T1000 (cell line): ENCODE measurements at places on chromosomes 4 and X.

DNA sequence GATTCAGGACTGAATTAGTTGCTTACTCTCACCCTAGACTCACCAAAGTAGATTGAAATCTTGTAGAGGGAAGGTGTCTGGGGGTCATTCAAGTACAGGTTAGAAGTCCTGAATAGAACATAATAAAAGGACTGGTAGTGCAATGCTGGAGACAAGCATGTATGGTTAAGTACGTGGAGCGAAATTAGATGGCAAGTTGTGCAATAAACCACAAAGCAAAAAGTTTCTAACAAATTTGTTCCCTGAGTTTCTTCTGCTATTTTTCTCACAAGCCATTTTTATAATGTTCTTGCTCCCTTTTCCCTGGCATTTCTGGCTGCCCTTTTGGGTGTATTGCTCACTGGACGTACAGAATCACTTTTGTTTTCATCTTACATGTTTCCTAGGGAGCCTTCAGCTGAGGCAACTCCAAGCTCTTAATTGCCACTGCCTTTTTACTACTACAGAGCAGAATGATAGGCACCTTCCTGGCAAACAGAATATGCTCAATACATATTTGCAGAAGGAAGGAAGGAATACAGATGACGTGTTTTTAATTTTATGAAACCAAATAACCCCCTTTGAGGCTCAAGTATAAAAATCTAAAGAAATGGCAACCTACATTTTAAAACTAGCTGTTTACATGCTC, 23.4 kb downstream of the LANCL3 start:
- no peak for DNase-seq

DNA sequence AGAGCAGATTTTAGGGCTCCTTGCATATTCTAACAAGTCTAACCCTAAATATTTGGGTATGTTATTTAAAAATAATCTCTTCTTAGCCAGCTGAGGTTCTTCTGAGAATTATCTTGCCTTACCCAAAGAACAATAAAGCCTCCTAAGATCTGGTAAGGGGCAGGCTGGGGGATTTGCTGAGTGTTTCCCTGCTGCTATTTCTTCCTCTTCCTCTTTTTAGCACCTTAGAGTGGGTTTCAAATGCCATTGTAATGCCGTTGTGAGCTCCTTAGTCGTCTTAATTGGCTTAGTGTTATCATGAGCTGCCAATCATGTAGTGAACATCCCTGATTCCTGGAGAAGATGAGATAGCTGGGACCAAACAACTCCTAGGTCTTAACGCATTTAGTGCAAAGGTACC, 15.4 kb downstream of the STOX2 start:
- no peak for DNase-seq

- no peak for DNase-seq
Observed at GRCh38 chrX:14232688-14233087, 203.0 kb upstream of the GEMIN8 start.

DNA sequence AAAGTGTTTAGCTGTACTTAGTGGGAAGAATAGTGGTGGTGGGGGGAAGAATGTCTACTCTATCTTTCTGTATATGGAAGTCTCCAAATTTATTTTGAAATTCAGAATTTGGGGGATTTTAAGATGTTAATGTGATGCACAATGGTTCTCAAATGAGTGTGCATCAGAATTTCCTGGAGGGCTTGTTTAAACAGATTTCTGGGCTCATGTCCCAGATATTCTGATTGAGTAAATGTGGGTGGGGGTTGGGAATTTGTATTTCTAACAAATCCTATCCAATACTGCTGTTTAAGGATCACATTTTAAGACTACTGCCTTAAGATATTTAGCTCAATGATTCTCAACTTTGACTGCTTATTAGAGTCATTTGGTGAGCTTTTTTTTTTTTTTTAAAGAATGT, 15.1 kb upstream of the INTS6L start:
- DNase-seq: no peak

- DNase-seq: no peak
Observed at GRCh38 chrX:151724563-151725337, 8.9 kb downstream of the FATE1 start.
